ENCODE measurements at places on chromosomes 7 and 10.

DNA sequence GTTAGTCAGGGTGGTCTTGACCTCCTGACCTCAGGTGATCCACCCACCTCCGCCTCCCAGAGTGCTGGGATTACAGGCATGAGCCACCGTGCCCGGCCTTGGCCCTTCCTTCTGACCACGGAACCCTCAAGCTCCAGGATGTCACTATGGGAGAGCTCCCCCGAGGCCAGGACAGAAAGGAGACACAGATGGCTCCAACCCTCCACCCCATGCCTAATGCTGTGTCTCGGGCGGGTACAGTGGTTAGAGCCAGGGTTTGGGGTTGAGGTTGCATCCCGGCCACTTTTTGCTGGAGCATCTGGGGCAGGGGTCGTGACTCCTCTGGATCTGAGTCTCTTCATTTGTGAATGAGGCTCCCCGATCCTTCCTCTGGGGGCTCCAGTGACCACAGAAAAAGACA lies 8.1 kb downstream of the MYL10 start:
- no peak for DNase-seq

DNA sequence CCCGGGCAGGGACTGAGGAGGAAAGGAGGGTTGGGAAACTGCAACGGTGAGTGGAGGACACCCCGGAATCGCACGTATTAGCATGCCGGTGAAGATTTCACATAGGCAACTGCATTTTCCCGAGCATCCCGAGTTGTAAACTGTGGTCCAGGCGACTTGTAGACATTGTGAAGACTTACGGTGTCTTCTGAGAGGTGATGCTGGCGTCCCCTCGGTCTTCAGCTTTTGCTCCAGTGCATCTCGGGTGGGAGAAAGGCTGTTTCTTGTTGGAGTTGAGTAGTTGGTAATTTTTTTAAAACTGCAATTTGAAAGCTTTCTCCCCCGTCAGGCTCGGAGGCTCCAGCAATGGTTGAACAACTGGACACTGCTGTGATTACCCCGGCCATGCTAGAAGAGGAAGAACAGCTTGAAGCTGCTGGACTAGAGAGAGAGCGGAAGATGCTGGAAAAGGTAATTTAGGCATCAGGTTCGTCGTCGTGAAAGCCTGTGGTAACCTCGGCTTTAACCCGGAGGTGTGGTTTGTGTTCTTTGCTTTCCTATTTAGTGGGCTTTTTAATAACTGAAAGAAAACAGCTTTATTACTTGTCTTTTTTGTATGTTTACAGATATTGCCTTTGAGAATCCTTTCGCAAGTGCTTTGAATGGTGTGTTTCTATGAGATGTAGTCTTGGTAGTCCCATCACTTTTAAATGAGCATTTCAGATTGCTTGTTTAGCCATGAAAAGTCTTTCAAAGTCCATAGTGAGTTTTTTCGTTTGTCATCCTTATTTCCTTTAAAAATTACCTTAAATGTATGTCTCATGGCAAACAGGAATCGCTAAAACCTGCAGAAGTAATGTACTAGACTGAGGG lies 687 bp downstream of the HELLS start:
- DNase-seq: no peak

DNA sequence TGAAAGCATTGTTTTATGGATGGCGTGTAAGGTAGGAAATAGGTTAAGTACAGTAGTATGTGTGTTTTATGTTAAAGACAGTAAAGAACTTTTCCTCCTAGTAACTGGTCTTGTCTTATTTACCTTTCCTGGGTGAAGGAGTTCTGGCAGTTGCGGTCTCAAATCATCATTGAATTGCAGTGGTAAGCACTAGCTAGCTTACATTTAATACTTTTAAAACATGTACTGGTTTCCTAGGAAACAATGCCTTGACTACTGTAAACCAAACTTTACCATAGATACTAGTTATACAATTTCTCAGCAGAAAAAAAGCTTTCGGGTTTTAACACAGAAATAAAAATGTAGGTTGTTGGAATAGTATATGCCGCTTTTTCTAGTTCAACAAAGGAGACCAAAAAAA lies 37.7 kb downstream of the PRKG1 start:
- no peak for DNase-seq

DNA sequence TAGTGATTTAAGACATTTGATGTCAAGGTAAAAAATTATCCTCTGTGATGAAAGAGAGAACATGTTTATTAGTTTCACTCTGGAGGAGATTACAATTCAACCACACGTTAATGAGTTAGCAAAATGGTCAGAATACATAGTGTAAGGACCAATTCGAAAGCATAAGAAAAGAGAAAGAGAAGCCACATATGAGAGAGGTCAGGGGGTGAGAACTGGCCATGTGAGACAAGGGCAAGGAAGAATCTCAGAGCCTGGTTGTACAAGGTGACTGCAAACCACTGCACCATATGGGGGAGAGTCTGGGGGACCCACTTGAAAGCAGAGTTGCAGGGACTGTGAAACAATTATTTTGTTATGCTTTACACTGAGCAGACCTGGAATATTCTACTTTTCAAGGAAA lies 27.7 kb upstream of the BET1 start:
- DNase-seq: no peak

DNA sequence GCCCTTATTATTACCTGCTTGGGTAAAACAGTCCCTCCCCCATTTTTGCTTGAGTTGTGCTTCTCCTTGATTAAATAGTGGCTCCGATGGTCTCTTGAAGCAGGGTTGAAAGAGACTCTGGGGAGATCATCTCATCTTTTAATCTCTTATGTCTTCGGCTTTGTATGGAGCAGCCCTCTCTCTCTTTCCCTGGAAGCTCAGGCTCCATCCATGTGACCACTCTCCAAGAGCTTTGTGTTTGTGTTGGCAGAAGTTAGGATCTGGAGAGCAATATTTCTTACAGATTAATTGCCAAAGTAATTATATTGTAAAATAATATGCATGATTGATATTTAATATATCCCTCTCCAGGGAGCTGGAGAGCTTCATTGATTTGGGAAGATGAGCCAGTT lies 76.9 kb downstream of the LRRC4 start:
- DNase-seq: no peak

- DNase-seq: no peak
These were observed 76.0 kb upstream of the NKX6-2 start for GRCh38 chr10:132861884-132862461.

DNA sequence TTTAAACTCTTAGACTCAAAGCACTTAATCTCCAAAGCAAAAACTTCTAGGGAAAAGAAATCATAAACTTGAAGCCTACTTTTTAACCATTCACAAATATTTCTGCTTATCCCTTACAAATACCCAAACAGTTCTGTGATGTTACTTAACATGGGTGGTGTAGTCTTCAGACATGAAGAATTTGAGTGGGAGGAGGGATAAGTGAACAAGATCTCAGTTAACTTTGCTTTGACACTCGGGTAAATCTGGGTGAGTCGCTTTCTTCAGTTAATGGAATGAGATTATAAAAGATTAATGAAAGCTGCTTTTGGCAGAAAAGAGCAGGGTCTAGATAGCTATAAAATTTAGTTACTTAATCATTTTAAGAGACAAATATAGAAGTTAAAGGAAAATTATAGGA lies 47.5 kb downstream of the RNF133 start:
- no peak for DNase-seq

GRCh38 chr7:73742338-73742752 lies 3.7 kb upstream of the ABHD11 start:
- no peak for DNase-seq

- no peak for DNase-seq
These were observed 133.2 kb downstream of the PKD1L1 start for GRCh38 chr7:47814905-47815613.

DNA sequence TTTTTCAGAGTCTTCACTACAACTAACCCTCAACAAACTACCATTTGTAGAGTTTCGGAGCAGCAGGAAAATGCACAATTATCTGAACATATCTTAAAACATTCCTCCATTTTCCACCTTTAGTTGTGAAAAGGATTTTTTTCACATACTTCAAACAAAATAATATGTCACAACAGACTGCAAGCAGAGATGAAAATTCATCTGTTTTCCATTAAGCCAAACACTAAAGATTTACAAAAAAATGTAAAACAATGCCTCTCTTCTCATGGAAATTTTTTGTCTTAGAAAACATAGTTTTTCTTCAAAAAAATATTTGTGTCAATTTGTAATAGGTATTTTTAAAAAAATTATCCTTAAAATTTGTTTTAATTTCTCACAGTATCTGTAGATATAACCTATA lies 98.9 kb downstream of the ARHGAP12 start:
- no peak for DNase-seq

- no peak for DNase-seq
These were observed 59.9 kb downstream of the INSIG1 start for GRCh38 chr7:155357573-155358041.

DNA sequence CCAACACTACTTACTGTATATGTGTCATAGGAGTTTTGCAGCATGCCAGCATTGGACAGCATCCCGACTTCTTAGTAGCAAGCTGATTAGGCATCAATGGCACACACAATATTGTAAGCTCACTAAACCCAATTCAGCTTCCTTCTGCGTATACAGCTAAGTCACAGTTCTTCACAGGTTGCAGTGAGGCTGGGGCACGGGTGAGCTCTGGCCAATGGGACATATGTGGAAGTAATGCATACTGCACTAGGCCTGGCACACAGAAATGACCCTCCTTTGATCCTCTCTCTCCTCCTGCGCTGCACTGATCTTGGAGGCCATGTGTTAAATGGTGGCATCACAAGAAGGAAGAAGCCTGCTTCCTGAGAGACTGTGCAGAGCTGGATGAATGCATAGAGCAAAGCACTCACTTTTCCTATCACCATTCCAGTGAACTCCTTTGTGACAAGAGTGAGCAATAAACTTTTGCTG lies 11.9 kb downstream of the RAB11FIP2 start:
- no peak for DNase-seq

GRCh38 chr10:69061305-69062161 lies 26.4 kb upstream of the SRGN start:
- DNase-seq: no peak

- DNase-seq: no peak
These were observed 66.9 kb downstream of the SLC29A4 start for GRCh38 chr7:5349437-5350173.

- DNase-seq: no peak
These were observed 16.8 kb upstream of the MTPAP start for GRCh38 chr10:30365883-30366282.

DNA sequence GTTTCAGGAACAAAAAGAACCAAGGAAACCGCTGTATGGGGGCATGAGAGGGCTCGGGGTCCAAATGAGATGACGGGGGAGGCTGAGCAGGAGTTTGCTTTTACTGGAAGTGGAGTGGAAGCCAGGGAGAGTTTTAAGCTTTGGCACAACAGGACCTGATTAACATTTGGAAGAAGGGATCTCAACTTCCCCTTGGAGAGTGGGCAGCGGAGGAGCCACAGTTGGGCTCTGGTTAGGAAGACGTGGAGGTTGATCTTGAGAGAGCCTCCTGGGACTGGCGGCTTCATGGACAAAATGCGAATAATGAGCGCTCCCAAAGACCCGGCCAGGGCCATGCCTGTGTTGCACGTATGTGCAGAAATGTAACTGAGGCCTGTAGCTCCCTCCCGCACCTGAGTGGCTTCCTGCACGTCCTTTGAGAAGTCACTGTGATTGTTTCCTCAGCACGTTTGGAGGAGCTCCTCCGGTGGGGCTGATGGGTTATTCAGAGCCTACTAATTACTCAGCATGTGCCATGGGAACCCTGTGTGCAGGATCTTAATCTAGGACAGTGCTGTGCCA lies 595.3 kb upstream of the MGMT start:
- no peak for DNase-seq

DNA sequence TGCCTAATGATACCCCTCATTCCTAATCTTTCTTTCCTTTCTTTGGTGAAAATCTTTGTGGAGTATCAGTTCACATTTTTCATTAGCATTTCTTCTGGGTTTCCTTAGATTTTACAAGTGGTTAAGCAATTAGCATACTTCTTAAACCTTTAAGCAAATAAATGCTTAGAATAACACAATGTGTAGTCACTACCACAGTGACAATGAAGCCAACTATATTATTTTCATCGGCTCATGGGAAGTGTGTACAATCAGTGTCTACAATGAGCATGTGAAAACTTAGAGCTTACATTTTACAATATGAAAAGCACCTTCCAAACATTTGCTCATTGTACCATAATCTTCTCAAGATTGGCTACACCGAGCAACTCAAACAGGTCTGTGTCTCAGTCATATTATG lies 176.2 kb upstream of the PLXNA4 start:
- DNase-seq: no peak

GRCh38 chr10:83954193-83954799 lies 185.0 kb upstream of the GHITM start:
- no peak for DNase-seq

DNA sequence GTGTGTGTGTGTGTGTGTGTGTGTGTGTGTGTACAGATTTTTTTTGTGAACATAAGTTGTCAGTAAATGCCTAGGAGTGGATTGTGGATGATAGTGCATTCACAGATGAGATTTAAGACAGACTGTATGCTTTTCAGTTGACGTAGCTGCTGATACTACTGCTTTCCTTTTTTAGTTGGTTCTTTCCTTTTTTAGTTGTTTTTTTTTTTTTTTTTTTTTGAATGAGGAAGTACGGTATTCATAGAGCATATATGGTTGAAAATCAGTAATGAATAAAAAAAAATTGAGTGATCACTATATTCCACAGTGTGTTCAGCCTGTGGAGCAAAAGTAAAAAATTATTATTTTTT lies 80.5 kb downstream of the RBM33 start:
- DNase-seq: no peak

GRCh38 chr7:34061149-34061548 lies 155.8 kb downstream of the BMPER start:
- no peak for DNase-seq

- DNase-seq: no peak
These were observed 4.8 kb upstream of the CAMK1D start for GRCh38 chr10:12344375-12345110.

GRCh38 chr7:78642751-78643150 lies 810.7 kb downstream of the MAGI2 start:
- DNase-seq: no peak

- no peak for DNase-seq
These were observed 566 bp downstream of the ASNS start for GRCh38 chr7:97871659-97872024.

All from NK-92 treated with Interleukin-12 subunit alpha and Interleukin-12 subunit beta, amount 100 ng/mL, for 24 hours (cell line).